ENCODE measurements at places on chromosomes 3 and 15. TPM values are rescaled to one million over a fixed set of nuclear protein-coding genes. Genes with fewer than 3 reads are reported as not detected.

Gene FBXO40
- total RNA-seq, result not detected

Gene ISL2
- 2.0 TPM for total RNA-seq

Gene GALNT15
- total RNA-seq, result 225 TPM

Gene CEMIP
- total RNA-seq, result 0.74 TPM

GRCh38 chr3:186307594-186308221 lies 54.3 kb downstream of the DGKG start:
- no peaks in the 10 kb centered on the region for H3K36me3 ChIP-seq
- H3K4me3 ChIP-seq, result no peak overlapping the region
- H3K27me3 ChIP-seq, result no peaks in the 10 kb centered on the region

DNA sequence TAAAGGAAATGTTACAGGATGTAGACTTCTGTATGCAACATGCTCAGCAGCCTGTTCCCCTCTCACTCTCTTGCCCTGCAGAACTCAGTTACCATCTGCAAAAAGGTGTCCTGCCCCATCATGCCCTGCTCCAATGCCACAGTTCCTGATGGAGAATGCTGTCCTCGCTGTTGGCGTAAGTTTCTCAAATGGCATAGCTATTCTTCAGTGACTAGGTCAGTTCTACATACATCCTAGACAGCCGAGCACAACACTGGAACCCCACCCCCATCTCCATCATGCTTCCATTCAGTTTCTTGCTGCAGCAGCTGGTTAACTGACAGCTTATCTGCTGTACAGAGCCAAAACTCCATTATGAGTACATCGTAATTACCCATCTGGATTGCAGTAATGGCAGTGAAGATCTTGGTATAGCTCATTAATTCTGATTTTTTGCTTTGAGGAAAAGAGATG lies 4.5 kb downstream of the THBS1 start:
- H3K4me1 ChIP-seq, result peaks cover 57% of the 10 kb centered on the region
- H3K36me3 ChIP-seq, result peaks cover 78% of the 10 kb centered on the region
- DNase-seq, result no peak

Gene AGTR1
- 12.0 TPM for total RNA-seq

- H3K27ac ChIP-seq, result no peak overlapping the region
- no peak for DNase-seq
- H3K27me3 ChIP-seq, result no peaks in the 10 kb centered on the region
- no peak overlapping the region for H3K4me3 ChIP-seq
- H3K4me1 ChIP-seq, result peaks cover 17% of the 10 kb centered on the region
Measured at GRCh38 chr15:33124811-33125210, 69.7 kb downstream of the FMN1 start.

- H3K36me3 ChIP-seq, result no peaks in the 10 kb centered on the region
- no peak for DNase-seq
- peaks cover 14% of the 10 kb centered on the region for H3K4me1 ChIP-seq
Measured at GRCh38 chr15:80875568-80876347, 96.6 kb downstream of the CEMIP start.

DNA sequence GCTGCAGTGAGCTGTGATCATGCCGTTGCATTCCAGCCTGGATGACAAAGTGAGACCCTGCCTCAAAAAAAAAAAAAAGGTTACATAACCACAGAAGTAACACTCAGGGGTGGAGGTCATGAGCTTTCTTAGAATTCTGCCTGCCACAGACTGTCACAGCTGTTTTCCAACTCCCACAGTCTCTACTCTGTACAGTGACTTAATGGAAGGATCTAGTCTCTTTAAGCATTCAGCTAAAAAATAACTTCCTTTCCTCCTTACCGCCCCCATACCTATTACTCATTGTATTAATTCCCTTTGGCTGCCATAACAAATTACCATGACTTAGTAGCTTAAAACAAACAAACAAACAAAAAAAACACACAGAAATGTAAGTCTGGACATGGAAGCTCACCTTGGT lies 99.6 kb upstream of the UBE2E1 start:
- H3K4me1 ChIP-seq, result no peaks in the 10 kb centered on the region
- H3K36me3 ChIP-seq, result no peaks in the 10 kb centered on the region
- DNase-seq, result no peak
- no peak overlapping the region for H3K4me3 ChIP-seq
- H3K27ac ChIP-seq, result no peak overlapping the region
- H3K27me3 ChIP-seq, result no peaks in the 10 kb centered on the region

Gene REC114
- not detected for total RNA-seq

All from vagina (tissue), 2 donors.